ENCODE measurements at places on chromosomes 1 and 21.

DNA sequence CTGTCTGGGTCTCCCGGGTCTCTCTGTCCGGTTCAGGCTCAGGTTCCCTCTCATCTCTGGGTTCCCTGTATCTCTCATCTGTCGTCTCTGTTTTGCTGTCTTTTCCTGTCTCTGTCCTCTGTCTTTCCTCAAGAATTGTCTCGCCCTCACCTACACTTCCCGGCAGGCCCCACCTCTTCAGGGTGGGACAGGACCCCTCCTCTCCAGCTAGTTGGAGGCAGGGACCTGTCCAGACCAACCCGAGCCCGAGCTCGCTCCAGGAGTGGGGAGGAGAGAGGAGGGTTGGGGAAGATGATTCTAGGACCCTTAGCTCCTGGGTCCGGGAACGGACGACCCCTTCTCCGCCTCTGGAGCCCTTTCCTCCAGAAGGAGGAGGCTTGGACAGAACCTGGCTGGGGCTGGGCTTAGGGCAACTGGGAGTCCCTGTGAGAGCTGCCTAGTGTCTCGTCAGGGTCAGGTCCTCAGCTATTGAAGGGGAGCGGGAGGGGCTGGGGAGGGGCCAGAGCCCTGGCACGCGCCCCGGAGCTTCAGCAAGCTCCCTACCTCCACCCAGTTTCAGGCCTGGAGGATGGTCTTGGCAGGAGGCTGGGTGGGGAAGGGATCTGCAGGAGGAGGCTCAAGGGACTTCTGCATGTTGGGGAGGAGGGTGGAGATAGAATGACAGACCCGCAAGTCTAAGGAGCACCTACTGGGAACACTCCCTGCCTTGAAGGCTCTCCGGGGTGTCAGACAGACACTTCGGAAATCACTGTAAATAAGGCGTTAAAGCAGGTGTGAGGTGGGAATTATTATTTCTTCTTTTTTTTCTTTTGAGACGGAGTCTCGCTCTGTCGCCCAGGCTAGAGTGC, 26.3 kb upstream of the EPB41 start:
- no peak for DNase-seq

DNA sequence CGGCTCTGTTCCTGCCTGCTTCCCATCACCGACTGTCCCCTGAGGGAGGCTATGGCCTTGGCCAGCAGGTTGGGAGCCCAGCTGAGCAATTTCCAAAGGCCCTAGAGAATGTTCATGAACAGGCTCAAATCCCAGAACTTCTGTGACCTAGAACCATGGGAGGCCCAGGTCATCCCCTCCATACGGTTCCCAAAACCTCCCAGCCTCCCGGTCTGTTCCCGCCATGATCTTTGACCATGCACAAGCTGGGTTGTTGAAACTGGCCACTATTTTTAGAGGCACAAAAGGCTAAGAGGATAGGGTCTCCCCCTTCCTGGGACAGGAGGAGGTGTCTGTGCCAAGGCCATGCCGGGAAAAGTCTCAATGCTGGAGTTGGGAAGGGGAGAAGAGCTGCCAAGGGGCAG, 27.5 kb downstream of the EPHA2 start:
- DNase-seq = no peak

DNA sequence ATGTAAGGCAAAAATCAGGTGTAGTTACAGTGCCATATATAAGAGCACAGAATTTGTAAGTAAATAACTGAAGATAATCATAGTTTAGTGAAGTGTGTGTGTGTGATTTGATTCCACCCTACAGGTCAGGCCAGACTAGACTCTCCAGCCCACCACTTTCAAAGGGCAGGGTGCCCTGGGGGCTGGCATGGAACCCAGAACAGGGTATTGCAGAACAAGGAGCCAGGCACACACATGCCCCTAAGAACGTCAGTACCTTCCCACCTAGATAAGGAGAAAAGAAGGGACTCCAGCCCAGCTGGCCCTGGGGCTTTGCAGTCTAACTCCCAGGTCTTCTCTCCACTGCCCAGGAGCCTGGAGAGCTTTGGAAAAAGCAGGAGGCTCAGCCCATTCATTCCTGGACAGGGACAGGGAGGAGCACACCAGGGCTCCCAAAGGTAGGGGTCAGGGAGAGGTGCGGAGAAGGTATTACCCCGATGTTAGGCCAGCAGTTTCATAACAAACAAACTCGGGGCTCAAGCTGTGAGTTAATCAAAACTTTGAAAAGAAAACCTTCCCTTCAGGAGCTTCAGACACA, 149.7 kb upstream of the VANGL1 start:
- DNase-seq = no peak

- DNase-seq = no peak
These were observed 70.0 kb downstream of the ARHGEF10L start for GRCh38 chr1:17609529-17609928.

GRCh38 chr21:42231756-42232155, 12.8 kb downstream of the ABCG1 start:
- DNase-seq = no peak

DNA sequence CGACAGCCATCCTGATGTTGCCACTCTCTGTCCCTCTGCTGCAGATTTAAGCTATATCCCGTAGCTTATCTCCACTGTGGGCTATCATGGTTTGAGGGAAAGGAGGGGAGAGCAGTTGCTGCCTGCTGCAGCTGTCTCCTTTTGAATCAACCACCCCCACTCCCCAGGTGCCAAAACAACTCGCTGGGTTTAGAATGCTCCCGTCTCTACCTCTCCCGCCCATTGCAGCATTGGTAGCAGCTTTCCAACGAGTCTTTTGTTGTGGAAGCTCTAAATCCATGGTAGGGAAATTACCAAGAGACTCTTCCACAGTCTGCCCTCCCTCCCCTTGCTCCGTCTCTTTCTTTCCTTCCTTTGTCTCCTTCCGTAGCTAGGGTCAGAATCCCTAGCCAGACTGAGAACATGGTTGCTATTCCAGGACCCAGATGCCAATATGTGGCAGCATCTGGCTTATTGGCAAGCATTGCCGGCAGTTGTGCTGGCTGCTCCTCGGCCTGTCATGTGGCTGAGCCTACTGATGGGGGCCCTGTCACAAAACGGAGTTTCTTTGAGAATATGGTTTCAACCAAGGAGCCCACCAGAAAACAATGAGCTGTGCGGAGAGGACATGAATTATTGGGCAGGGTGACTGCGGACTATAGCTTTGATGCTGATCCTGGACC, 230.7 kb downstream of the RPS6KC1 start:
- DNase-seq = no peak

DNA sequence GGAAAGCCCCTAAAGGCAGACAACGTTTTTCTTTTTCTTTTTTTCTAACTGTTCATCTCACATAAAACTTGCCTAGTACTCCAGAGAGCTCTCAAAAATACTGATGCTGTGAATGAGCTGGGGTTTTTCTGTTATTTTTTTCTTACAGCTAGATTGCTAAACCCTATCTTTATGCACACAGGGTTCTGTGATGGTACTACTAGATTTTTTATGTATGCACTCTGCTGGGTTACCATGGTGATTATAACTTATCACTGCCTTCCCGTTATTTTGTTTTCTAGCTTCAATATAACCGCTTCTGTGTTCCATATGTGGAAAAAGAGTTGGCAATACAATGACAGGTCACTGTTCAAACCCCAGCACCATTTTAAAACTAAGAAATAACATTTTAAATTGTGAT, 43.7 kb upstream of the KCNK1 start:
- DNase-seq = no peak

DNA sequence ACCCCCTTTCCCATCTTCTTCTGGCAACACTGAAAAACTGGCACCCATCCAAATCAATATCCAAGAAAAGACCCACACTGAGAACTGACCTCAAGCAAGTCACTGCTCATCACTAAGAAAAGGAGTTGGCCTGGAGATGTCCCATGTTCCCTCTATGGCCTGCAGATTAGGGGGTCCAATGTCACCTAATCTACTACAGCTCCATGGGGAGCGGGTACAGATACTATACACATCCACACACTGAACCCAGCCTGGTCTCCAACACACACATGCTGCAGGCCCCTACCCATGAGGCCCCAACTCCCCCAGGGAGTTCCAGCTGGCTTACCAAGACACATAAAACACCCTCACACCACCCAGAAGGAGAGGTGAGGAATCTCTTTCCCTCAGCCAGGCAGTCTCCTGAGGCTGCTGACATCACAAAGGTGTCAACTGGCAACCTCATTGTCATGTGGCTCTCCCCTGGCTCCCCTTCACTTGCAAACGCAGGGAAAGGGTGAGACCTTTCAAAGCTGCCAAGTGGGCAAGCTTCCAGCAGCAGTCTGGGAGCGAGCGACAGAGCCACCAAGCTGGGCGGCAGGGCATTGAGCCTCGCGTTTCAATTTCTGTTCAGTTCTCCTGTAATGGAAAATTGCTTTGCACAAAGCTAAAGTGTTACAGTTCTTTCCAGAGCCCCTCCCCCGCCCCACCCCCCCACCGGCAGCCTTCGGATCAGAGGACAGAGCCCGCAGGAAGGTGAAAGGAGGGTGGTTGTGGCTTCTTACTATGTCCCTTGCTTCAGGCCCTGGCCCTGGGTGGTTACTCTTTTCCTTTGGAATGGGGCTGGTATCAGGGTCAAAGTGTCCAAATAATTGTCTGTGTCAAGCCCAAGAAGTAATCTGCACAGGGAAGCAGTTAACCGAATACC, at the start of gene LRRC52:
TSS of gene LRRC52 (plus strand) at position 469 of the 907 bp plus-strand sequence. CDS start at position 766, 297 bp downstream.
- DNase-seq = no peak

DNA sequence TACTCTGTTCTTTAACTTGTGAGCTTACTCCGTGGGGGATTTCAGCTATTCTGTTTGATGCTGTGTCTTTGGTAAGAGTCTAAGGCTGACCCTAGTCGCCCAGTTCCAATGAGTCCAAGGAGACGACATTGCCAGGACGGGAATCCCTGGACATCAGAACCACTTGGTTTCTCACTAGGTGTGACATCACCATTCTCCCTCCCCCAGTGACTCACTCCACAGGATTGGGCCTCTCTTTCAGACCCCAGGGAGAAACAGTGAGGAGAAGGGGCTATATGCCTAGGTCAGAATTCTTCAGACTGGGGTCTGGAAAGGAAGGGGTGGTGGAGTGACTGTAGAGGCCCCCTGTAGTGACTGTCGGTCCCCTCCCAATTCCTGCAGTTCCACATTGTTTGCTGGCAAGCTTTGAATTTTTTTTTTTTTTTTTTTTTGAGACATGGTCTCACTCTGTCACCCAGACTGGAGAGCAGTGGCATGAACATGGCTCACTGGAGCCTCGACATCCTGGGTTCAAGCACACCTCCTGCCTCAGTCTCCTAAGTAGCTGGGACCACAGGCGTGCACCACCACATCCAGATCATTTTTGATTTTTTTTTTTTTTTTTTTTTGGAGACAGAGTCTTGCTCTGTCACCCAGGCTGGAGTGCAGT, 21.3 kb downstream of the ALPL start:
- no peak for DNase-seq

GRCh38 chr1:198160222-198160621, 3.4 kb downstream of the NEK7 start:
- no peak for DNase-seq

- DNase-seq = no peak
These were observed 39.4 kb downstream of the NENF start for GRCh38 chr1:212471891-212472675.

- no peak for DNase-seq
These were observed 670.9 kb upstream of the NR5A2 start for GRCh38 chr1:199356561-199356960.

DNA sequence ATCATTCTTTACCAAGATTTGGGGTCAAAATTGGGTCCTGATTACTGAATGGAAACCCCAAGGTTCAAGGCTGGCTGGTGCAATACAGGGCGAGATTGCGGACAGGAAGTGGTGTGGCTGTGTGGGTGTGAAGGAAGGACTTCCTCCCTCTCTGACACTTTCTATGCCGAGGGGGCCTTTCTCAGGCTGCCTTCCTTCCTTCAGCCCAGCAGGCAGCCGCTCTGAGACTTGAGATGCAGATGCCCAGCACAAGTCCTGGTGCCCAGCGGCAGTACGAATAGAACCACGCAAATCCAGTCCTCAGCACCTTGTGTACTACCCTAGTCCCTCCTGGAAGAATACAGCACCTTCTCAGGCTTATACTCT, 16.3 kb downstream of the BATF3 start:
- no peak for DNase-seq

GRCh38 chr1:171622152-171622462, at the start of gene MYOCOS:
TSS of gene MYOCOS (plus strand) at chr1:171622243. CDS start at chr1:171623884, 1,641 bp downstream.
- no peak for DNase-seq

DNA sequence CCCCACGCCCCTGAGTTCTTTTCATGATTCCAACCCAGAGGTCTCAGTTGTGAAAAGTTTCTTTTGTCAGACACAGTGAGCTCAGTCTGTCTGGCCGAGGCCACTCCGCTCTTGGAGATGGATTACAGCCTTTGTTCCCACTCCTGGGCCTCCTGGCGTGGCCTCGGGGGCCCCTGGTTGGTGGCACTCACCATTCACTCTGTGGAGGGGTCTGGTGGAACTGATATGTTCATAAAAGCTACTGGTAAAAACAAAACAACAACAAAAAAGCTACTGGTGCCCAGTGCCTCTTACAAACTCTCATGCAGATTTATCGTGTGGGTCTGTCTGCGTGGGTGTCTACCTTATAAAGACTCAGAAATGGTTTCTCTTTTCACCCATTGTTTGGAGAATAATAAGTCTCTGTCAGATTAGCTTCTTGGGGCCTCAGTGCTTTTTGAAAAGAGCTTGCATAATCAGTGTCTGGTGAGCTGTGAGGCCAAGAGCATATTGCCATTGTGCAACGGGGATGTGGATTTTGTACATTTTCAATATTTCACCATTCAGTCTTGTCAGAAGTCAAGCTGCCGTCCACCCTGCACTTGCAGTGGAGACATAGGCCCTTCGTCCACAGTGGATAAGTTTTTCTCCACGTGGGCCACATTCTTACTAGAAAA, 86.7 kb downstream of the GALNT2 start:
- no peak for DNase-seq

DNA sequence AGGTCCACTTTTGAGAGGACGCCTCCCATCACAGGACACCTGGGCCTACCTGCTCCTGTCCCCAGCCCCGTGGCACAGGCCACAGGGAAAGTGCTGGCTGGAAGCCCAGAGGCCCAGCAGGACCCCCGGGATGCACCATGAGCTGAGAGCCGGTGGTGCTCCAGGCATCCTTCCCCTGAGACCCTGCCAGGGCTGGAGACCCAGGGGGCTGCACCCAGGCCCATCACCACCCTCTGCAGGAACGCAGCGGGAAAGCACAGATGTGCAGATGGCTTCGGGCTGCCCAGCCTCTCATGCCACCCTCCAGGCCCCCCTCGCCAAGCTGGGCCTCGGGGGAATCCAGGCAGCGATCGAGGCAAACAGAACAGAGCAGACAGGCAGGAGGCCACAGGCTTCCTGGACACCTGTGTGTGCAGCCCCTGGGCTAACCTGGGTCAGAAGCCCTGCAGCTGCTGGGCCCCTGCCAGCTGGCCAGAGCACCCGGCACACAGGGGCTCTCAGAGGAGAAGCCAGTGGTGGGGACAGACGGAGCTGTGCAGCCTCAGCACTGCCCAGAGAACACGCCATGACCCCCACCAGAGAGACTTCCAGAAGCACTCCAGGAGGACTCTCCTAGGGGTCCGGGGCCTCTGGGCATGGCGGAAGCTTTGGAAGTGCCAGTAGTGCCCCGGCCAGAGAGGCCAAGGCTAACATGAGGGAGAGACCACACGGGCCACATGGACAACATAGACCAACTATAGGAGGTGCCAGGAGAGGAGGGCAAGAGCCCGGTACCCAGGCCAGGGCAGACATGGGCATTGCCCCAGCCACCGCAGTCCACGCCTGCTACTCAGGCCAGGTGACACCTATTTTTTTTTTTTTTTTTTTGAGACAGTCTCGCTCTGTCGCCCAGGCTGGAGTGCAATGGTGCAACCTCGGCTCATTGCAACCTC, 71.4 kb downstream of the ARHGEF16 start:
- DNase-seq = no peak

All from CD4-positive, alpha-beta memory T cell (primary cell).